Amniotic epithelial cell (primary cell): ENCODE measurements at places on chromosomes 7 and 10.
A peak's percentile ranks its signal among the peaks of the same experiment; 100 is the strongest.

- no peak for DNase-seq
Observed at GRCh38 chr7:25116621-25117020, 8.4 kb downstream of the CYCS start.

DNA sequence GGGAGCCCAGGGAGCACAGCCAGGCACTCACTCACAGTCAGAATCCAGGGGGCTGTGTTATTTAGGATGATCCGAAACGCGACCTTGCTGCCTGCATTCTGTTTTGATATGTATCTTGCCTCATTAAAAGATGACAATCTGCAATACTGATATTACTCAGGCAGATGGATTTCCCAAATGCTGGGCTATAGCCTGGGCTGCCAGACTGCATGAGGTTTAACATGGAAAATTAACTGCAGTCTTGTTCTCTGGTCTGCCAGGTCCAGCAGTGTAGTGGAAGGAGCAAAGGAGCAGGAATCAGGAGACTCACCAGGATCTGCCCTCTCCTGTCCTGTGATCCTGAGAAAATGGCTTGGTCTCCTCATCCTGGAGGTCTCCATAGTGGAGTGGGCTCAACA is 258.1 kb downstream of the PAXIP1 start:
- no peak for DNase-seq

- DNase-seq = peak; percentile 85
Observed at GRCh38 chr7:84497873-84498272, 303.3 kb upstream of the SEMA3A start.

GRCh38 chr10:30373596-30374327 is 24.7 kb upstream of the MTPAP start:
- no peak for DNase-seq

GRCh38 chr10:96706331-96706853 is 13.9 kb downstream of the PIK3AP1 start:
- DNase-seq = no peak

DNA sequence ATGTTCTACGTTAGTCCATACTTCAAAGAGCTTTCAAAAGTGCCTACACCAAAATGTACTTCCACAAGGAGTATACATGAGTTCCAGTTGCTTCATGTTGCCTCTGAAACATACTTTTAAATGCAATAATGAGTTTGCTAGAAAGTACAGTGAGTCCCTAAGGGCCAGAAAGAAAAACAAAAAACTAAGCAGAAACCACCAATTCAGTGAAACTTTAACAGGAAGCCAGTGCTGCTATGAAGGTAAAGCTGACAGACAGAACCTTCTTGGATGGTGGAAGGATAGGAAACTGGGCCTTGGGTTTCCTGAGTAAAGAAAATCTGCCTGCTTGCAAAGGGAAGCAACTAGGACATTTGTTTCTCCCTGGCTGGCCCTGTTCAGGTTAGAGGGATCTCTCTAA is 104.2 kb downstream of the CTTNBP2 start:
- no peak for DNase-seq

- peak; percentile 57 for DNase-seq
Observed at GRCh38 chr10:25076506-25077177, 60.2 kb downstream of the THNSL1 start.

DNA sequence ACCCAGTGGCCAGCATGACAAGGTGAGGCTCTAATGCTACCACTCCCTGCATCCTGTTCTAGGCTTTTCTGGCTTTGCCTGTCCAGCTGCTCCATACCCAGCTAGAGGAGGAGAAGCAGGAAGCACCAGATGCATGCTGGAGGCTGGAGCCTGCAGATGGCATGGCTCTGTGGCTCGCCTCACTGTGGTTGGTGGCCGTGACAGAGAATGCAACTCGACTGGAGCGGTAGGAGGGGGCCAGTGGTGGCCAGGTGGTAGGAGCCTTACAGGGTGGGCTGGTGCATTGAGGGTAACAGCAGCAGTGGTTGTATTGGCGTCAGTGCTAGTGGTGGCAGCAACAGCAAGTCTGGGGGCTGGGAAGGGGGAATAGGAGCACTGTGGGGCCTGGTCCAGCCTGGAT is 128.6 kb downstream of the ZNF248 start:
- DNase-seq = no peak
